ENCODE measurements at places on chromosomes 3 and 15.

GRCh38 chr15:70704731-70705130 lies 58.6 kb downstream of the UACA start:
- DNase-seq = no peak

DNA sequence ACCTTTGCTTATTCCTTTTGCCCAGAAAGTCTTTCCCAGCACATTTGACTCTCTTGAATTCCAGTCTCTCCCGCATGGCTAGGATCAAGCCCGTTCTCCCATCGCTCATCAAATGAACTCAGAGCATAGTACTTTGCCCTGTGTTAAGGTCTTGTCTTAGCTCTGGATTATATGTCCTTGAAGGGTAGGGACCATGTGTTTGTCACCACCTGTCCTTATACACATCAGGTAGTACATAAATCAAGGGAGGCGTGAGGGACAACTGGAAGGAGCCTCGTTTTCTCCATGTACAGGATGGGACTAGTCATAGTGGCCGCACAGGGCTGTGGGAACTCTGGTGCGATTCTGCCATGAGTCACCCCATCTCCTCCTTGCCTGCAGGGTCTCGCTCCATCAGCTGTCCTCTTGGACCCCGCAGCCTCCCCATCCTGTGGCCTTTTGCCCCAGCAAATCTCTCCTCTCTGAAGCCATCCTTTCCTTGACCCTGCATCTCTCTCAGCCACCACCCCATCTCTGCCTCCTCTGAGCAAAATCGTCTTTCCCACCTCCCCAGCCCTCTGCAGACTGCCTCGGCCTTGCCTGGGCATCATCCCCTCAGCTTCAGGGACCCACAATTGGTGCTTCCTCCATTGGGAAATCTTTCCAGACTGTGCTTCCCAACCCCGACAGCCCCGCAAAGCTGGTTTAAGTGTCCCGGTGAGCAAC lies 33.4 kb upstream of the RAB6B start:
- DNase-seq = no peak

GRCh38 chr3:13218541-13218908 lies 145.3 kb upstream of the IQSEC1 start:
- DNase-seq = no peak

- no peak for DNase-seq
Observed at GRCh38 chr3:170426240-170426797, 7.7 kb downstream of the CLDN11 start.

DNA sequence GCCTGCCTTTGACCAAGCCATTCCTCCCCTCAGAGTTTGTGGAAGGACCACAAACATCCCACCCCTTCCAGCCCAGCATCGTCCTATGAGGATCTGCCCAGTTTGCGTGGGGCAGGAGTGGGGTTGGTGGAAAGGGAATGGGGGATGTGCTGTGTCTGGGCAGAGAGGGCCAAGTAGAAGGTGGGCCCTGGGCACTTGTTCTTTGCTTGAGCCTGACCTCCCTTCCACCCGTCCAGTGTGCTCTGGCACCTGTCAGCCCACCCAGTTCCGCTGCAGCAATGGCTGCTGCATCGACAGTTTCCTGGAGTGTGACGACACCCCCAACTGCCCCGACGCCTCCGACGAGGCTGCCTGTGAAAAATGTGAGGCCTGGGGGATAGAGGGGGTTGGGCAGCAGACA lies 10.3 kb downstream of the SPINT1 start:
- no peak for DNase-seq

DNA sequence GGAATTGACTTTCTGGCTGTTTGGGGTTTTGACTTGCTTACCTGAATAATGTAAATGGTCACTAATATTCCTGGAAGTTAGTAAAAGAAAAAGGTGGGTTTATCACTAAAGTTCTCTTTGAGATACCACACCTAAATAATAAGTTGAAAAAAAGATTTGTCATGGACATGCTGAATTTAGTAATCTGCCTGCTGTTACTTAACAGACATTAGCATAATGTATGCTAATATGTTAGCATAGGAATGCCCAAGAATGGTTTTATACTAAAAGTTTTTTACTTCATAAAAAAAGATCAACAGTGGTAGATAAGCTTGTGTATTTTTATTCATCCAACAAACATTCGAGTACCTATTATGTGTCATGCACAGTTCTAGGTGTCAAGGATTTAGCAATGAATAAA lies 36.5 kb downstream of the GMPS start:
- DNase-seq = no peak
